ENCODE measurements at places on chromosomes 1 and 21. TPM values are rescaled to one million over a fixed set of nuclear protein-coding genes. Genes with fewer than 3 reads are reported as not detected.

Gene ACTA1
- 1.2 TPM for polyA plus RNA-seq

Gene MPL
- not detected for polyA plus RNA-seq

Gene RSPO1
- polyA plus RNA-seq = 0.26 TPM

Gene SPRR2F
- not detected for polyA plus RNA-seq

Gene NPHS2
- 446 TPM for polyA plus RNA-seq

Measured in kidney (tissue), 22 donors.